ENCODE measurements at places on chromosomes 1 and 21.

DNA sequence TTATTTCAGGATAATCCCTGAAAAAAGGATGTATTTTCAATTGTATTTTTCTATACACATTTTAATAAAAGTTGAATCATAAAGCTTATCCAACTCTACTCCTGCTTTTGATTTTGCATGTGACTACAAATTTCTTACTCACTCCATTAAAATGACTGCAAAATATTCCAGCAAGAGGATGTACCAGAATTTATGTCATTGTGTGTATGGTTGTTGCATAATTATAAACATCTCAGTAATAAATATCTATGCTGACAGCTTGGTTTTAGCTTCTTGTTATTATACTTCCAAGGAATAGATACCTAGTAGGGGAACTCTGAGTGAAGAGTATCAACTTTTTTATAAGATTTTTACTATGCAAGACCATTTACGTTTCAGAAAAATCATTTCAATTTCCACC, 463.2 kb upstream of the RUNX1 start:
- DNase-seq: no peak

GRCh38 chr1:26405281-26405915, 5.2 kb upstream of the LIN28A start:
- DNase-seq: no peak

DNA sequence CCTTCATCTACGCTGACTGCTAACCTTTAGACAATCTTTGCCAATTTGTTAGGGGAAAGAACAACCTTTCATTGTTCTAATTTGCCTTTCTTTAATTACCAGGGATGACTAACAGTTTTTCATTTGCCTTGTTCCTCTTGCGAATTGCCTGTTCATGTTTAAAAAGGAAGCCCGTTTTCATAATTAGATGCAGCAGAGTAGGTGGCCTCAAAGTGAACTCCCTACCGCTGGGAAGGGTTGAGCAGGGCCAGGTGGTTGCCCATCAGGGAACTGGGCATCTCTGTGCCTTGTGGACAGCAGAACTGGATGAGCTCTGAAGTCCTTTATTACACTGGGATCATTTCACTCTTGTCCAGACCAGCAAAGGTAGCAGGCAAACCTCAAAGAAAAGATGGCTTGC, 59.0 kb downstream of the HIVEP3 start:
- no peak for DNase-seq

GRCh38 chr1:68151690-68152089, 80.6 kb downstream of the WLS start:
- DNase-seq: no peak

DNA sequence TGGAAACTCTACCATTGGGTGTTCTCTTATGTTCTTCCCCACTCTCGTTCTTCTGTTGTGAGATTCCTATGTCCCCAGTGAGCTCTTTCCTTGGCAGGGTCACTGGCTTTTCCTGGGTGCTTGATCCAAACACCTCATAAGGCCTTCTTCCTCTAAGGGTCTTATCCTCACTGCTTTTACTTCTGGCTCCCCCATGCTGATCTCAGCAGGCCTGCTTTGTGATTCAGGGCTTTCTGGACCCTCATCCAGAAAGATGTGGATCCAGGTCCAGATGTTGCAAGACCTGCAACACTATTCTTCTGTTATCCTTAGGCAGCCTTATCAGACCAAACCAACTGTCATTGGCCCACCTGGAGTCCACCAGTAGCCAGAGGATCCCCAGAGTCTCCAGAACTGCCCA, 11.2 kb upstream of the MYOG start:
- DNase-seq: no peak

GRCh38 chr1:29209173-29209572, 21.6 kb downstream of the MECR start:
- no peak for DNase-seq

GRCh38 chr1:36590771-36591170, 108.1 kb upstream of the CSF3R start:
- DNase-seq: no peak

- no peak for DNase-seq
Measured at GRCh38 chr21:38751379-38752050, 54.2 kb upstream of the ETS2 start.

- peak; percentile 38 for DNase-seq
Measured at GRCh38 chr1:184753608-184754475, 816 bp downstream of the EDEM3 start.

- DNase-seq: no peak
Measured at GRCh38 chr1:147246044-147246690, 3.7 kb downstream of the CHD1L start.

- DNase-seq: no peak
Measured at GRCh38 chr1:64569411-64569810, 99.5 kb downstream of the CACHD1 start.

- DNase-seq: no peak
Measured at GRCh38 chr1:11373895-11374747, 101.1 kb downstream of the UBIAD1 start.

- DNase-seq: no peak
Measured at GRCh38 chr1:9710037-9710436, 58.5 kb downstream of the PIK3CD start.

GRCh38 chr1:233208687-233209086, 86.8 kb downstream of the PCNX2 start:
- DNase-seq: no peak

DNA sequence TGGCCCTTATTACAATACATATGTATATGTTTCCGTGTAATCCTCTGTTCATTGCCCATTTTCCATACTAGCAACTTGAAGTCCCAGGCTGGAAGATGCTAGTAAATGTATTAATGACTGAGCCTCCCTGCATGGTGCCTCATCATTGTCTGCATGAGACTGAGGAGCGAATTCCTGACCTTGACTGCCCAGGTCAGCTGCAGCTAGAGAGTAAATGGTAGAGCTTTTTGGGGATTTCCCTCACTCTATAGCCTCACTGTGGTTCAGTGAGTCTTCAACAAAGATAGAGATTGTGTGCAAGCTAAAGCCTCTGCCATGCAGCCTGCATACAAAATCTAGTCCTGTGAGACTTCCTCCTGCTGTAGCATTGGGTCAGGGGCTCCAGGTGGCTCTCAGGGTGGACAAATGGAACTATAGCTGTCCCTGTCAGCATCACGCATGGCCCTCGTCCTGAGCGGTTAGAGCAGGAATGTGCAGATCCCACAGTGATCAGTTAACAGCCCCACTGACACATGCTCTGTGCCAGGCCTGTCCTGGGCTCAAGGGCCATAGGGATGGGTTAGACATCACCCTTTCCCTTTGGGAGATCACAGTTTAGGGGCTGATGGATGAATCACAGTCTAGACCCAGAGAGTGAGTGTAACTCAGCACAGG, 741.7 kb downstream of the MATN1 start:
- DNase-seq: no peak

DNA sequence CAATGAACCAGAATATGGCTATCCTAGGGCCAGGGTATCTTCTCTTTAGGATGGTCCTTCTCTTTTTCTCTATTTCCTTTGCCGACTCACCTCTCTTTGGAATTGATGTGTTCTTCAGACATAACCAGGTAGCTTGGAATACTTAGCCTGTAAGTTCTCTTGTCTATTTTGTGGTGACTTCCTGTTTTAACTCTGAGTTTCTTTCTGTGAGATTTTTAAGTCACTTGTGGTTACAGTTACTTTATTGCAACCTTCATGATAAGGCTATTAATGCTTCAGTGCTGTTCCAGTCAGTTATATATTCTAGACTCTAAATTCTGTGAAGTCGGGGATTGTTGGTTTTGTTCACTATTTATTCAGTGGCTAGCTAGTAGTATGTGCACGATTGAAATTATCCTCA, 46.2 kb downstream of the DISP1 start:
- DNase-seq: no peak

DNA sequence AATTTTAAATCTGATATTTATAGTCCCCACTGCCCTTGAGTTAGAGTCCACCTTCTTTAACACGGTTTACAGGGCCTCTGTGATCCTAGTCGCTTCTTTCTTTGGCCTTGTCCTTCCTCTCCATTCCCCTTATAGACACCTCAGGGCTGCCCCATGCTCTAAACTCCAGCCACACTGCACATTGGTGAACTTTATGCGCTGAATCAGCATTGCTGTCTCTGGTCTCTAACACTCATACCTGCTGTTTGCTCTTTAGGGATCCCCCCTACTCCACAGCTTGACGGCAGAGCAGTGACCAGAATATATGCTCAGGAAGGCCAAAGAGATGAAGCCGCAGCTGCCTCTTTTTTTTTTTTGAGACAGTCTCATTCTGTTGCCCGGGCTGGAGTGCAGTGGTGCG, 30.2 kb downstream of the PLEKHO1 start:
- DNase-seq: no peak

- no peak for DNase-seq
Measured at GRCh38 chr1:235639226-235640205, 10.1 kb downstream of the GNG4 start.

DNA sequence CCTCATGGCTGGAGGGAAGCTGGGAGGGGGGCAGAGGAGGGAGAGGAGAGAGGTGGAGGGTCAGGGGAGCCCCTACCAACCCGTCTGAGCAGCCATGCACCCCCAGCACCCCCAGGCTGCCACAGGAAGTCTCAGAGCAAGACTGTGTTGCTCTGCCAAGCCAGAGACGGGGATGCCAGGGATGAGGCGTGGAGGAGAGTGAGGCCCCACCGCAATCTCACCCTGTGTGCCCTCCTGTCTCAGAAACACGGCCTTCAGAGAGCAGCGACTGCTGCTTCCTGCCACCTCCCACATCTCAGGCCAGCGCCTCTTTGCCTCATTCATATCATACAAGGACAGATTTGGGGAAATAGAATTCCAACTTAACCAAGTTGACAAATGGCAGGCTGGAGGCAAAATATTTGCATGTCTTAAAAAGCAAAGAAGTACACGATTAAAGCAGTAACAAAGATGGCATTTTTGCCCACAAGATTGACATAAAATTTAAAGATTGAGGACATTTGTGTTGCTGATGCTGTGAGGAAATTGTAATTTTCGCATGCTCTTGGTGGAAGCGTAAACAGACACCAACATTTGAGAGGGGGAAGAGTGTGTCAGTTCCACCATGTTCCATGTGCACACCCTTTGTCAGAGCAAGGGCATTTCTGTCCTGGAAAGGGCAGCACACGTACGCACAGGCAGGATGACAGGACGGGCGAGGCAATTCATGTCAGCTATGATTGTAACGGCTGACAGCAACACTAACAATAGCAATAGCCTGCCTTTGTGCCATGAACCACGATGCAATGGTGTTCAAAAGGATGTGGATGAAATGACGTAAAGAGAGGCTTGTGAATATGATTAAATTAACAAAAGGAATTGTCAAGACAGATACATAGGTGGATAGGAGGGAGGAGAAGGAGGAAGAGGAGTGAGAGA, 59.0 kb upstream of the BACE2 start:
- no peak for DNase-seq

- DNase-seq: no peak
Measured at GRCh38 chr1:86477256-86477655, 8.5 kb downstream of the CLCA1 start.

GRCh38 chr1:47709019-47709871, 271.4 kb downstream of the FOXD2 start:
- DNase-seq: no peak

- DNase-seq: no peak
Measured at GRCh38 chr1:151972542-151973248, 21.0 kb downstream of the S100A10 start.

DNA sequence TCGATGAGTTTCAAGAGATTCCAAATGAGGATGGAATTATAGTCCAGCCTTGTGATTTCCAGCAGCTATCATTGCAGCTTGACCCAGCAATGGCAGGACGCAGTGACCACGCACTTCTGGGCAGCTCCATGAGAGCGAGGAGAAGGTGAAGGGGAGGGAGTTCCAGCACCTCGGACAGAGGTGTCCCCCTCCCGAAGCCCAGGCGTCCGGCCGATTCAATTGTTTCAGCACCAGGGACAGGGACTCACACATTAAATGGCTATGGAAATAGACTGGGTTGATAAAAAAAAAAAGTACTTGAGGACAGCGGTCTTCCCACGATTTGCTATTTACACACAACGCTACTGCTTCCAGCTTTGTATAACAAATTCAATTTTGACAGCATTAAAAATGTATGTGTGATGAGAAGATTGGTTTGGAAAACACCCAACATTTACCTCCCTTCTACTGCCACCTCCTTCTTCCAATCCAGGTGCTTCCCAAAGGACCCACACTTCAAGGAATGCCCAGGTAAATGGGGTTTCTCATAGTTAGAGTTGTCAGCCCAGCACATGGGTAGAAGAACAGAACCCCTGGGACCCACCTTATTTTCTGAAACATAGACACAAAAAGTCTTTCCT, 71.8 kb downstream of the DISP3 start:
- no peak for DNase-seq

DNA sequence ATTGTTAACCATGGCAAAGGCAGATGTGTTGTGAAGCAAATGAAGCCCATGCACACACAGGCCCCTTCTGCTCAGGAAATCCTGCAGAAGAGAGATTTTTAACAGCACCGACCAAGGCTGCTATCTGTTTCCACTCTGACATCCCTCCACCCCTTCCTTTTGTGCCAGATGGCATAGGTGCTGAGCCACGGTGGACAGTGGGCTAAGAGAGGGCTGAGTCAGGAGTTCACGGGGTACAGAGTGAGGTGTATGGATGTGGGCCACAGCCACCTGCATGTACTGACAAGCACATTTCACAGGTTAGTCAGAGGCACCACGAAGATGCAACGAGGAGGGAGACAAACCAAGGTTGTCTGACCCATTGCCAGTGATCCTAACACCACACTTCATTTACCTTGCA, 9.5 kb downstream of the RSPH1 start:
- DNase-seq: no peak

DNA sequence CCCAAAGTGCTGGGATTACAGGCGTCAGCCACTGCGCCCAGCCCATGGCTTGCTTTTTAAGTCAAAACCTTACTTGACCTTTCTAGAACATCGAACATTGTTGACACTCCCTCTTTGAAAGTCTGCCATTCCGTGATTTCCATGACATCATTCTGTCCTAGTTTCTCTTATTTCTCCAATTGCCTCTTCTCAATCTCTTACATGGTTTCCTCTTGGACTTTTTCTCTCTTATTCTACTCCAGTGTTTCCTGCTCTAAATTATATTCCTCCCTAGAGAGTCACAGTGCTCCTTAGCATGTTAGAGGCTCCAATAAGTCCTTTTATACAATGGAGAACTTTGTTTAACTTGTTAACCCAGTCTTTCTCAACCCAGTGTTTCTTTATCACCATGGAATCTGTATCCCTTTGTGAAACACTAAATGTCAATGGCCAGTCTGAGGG, 25.5 kb downstream of the JAM2 start:
- DNase-seq: no peak

GRCh38 chr1:84286071-84286470, 15.4 kb upstream of the SAMD13 start:
- no peak for DNase-seq

- no peak for DNase-seq
Measured at GRCh38 chr1:27992276-27992675, 32.5 kb downstream of the XKR8 start.

Measured in activated gamma-delta T cell (primary cell).